Naive thymus-derived CD8-positive, alpha-beta T cell (primary cell): ENCODE measurements at places on chromosomes 11 and 22. TPM values are rescaled to one million over a fixed set of nuclear protein-coding genes. Genes with fewer than 3 reads are reported as not detected.
A peak's percentile ranks its signal among the peaks of the same experiment; 100 is the strongest.

- DNase-seq: peak; percentile 54
Measured at GRCh38 chr11:2975594-2975993, 16.5 kb downstream of the NAP1L4 start.

The HTR3B gene
- total RNA-seq: not detected

DNA sequence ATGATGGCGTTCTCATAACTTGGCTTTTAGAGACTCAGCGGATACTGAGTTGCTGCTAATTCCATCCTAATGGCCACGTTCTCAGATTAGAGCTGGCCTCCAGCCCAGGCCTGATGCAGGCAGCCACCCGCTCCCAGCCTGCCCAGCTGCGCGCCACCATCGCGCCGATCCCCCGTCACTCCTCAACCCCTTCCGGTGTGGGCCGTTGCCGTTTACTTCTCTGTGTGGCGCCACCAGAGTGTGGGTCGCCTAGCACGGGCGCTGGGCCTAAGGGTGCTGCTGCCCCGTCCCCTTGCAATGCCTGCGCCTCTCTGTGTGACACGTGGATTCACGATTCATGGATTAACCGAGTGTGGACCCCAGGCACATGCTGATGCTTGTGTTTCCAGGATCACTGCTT is 1116.0 kb downstream of the BRD1 start:
- DNase-seq: peak; percentile 18

The PANX2 gene
- total RNA-seq: 0.26 TPM

DNA sequence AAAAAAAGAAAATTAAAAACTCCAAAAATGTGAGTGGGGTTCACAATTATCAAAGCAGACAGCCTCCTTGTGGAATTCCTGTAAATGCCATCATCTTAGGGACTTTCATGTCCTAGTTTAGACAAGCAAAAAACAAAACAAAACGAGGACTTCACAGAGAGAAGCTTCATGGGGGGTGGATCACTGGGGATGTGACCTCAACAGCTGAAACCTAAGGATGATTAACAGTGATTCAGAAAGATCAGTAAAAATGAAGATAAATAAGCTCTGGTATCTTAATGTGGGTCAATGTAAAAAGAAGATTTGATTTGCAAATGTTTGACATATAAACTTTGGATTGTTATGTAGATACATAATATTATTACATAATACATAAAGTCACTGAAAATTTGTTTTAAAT is 8.1 kb upstream of the OR10W1 start:
- DNase-seq: no peak
